ENCODE measurements at places on chromosomes 5 and 9. TPM values are rescaled to one million over a fixed set of nuclear protein-coding genes. Genes with fewer than 3 reads are reported as not detected.

SPATA31E1 gene
- not detected for total RNA-seq

DNA sequence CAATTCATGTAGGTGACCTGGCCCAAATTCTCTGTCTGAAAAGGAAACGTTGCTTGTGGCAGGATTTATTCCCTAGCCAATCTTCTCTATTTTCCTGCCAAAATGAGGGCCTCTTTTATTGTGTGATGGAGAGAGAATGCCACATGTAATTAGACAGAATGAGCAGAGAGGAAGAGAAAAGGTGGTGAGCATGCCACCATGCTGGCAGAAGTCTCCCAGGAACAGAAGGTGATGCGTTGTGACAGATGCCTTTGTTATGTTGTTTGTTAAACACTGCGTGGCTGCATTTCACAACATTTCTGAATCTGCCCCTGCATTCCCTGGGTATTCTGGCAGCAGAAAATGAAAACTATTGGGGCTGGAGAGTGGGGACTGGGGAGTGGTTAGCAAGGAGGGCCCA, 577.6 kb downstream of the TLR4 start:
- DNase-seq: no peak

DNA sequence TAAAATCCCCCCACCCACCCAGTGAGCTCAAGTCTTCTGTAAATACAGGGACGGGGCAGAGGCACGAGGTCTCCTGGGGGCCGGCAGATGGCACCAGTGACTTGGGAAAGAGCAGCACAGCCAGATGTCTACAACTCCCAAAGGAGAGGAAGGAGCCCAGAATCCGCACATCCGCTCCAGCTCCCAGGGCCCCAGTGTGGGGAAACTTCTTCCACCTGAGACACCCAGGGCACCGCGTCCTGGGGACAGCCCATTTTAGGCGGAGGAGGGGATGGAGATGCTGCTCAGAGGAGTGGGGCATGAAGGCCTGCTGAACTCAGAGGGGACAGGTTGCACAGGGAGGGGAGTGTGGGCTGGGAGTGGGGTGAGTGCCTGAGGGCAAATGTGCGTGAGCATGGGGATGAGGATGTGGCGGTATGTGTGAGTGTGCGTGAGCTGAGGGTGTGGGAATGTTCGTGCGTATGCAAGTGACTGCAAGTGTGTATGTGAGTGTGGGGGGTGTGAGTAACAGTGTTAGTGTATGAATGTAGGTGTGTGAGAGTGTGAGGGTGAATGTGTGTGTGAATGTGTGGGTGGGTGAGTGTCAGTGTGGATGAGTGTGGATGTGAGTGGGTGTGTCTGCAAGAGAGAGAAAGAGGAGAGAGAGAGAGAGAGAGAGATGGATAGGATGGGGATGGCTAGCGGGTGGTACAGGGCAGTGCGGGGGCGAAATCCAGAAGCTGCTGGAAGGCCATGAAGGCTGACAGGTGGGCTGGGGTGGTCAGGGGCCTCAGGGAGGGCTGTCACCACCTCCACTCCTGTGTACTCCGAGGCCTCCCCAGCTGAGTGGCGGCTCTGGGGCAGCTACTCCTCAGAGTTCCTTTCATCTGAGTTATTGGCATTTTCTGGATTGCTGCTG, 63.5 kb downstream of the DUSP1 start:
- peak; percentile 88 for DNase-seq

GRCh38 chr9:131642496-131643083, 97.3 kb downstream of the PRRT1B start:
- no peak for DNase-seq

GRCh38 chr9:98999152-98999525, 55.4 kb downstream of the COL15A1 start:
- DNase-seq: no peak

- DNase-seq: no peak
These were observed 1.2 kb downstream of the SURF4 start for GRCh38 chr9:133374612-133375115.

LRRC19 gene
- not detected for total RNA-seq

DNA sequence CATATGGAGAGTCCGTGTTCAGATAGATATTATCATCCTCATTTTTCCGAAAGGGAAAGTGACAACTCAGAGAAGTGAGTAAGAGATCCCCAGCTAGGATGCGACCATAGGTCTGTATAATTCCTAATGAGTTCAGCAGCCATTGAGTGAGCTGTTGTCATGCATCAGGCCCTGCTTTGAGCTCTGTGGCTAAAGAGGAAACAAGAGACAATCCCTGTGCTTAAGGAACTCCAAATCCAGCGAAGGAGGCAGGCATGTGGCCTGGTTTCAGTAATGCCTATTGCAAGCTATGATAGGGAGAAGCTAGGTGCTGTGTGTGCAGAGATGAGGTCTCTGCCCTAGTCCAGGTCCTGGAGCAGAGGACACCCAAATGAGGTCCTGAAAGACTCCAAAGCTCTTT, 192.8 kb downstream of the ACTL7B start:
- DNase-seq: no peak

DNA sequence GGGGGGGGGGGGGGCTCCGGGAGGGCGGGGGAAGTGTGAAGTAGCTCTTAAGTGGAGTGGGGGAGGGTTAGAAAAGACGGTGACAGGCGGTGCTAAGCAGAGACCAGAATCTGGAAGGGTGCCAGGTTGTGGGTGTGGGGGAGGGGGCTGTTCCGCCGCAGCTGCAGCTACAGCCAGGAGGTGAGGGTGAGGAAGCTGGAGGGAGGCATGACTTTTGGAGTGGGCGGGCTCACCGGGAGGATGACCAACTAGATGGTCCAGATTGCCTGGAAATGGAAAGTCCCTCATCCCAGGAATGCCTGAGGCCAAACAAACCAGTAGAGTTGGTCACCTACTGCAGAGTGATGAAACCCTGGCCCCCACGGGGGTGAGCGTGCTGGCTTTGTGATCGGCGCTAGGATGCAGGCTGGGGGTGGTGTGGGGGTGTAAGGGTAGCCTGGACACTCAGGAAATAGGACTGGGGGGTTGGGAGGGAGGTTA, 158.1 kb upstream of the SHB start:
- DNase-seq: peak; percentile 91

- DNase-seq: peak; percentile 22
These were observed 104.1 kb downstream of the ADAMTS2 start for GRCh38 chr5:179241175-179241574.

- DNase-seq: peak; percentile 82
These were observed at the start of gene RNF208 for GRCh38 chr9:137222190-137223077. RNF208 (minus strand) TSS chr9:137222240; CDS start chr9:137221212, 1,028 bp downstream.

GRCh38 chr5:75091597-75091996, 39.2 kb upstream of the GCNT4 start:
- DNase-seq: no peak

DNA sequence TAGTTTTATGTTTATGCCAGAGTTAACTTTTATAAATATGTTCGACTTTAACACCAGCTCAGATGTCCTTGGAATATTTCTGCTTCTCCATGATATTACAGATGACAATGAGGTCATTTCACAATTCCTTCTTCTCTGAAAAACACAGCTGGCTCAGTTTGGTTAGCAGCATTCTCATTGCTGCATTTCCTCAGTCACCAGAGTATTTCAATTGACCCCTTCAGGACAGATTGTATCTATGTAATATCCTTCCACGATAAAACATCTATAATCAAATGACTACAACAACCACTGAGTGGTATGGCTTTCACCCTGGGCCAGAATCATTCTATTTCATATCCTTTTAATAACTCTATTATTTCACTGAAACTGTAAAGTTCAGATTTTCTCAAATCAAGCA, 148.7 kb downstream of the OXCT1 start:
- no peak for DNase-seq

DNA sequence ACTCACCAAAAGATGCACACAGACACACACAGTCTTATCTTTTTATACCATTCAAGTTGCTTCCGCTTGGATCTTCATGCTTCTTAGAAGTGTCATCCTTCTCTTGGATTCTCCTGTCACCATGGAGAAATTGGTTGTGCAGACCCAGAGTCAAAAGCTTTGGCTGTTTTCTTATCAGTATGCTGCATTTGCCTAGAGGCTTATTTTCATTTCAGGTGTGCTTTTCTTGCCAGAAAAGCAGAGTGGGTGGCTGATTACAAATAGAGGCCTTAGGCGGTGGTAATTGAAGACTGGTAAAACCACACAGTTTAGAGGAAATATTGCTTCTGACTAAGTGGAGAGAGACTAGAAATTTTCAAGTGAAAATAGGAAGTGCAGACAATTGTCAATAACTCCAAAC, 70.2 kb upstream of the TLE4 start:
- no peak for DNase-seq

- no peak for DNase-seq
These were observed 374.9 kb upstream of the CLINT1 start for GRCh38 chr5:158233735-158234322.

GLDC gene
- total RNA-seq: 38.8 TPM

C1QTNF3 gene
- total RNA-seq: 3.5 TPM

DNA sequence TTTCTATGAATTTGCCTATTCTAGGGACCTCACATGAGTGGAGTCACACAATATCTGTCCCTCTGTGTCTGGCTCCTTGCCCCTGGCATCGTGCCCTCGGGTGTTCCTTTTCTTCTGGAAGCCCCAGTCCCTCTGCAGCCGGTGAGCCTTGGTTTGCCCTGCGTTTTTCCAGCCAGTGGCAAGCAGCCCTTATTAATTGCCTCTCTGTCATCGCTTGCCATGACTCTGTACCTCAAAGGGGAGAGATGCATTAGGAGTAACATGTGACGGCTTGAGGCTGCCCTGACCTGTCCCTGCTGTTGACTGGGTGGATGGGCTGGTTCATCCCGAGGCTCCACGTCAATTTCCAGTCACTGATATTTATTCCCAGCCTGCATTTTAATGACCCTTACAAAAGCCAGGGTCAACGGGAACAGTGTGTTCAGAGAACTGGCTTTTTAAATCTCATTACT, 87.3 kb downstream of the CFAP90 start:
- no peak for DNase-seq

GRCh38 chr5:177359451-177359851, 1.7 kb downstream of the RGS14 start:
- no peak for DNase-seq

DNA sequence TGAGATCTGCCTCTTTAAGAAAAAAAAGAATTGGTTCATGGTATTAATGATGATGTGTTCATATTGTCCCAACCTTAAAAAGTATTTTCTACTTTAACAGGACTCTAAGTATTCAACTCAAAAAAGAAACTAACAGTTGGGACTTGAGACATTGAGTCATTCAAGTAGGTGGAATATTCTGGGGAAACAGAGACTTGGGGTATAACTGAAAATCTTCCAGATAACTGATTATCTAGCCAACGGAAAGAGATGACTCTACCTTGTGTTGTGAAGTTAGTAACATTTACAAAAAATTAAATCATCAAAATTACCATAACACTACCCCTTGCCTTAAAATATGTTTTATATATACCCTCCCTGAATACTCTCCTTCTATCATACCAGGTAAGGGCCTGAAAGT, 19.1 kb downstream of the OXCT1 start:
- DNase-seq: no peak

DIRAS2 gene
- total RNA-seq: 0.05 TPM

NSD1 gene
- 171 TPM for total RNA-seq

CCL27 gene
- total RNA-seq: not detected

DNA sequence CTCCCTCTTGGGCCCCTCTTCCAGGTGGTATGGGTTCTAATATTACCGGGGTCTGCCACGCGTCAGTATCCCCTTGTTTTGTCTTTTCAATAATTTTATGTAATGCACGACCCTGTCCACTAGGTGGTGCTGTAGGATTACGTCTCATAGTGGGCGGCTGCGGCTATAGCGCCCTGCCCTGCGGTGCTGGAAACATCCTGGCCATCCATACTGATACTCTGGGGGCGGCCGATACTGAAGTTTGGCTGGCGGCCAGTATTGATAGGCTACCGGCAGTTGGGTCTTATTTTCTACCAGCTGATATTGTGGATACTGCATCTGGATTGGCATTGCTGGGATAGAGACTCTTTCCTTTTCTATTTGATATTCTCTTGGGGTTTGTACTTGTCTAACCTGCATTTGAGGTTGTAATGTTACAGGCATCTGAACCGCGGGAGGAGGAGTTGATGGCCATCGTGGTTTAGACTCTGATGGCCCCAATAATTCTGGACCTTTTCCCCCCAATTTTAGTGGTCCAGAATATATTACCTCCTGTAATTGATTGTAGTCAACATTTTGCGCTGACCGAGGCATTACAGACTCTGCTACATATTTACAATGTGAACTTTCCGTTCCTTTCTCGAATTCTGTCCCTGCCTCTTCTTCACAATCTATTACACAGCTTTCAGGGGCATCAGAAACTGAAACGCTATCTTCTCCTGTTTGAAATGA, 3.3 kb upstream of the TMEM141 start:
- peak; percentile 90 for DNase-seq

GRCh38 chr9:89916001-89916597, 311.3 kb downstream of the GADD45G start:
- DNase-seq: peak; percentile 75

CAMK4 gene
- total RNA-seq: 2.8 TPM

- no peak for DNase-seq
These were observed 38.4 kb downstream of the SMC5 start for GRCh38 chr9:70297141-70297540.

CATSPER3 gene
- total RNA-seq: 1.0 TPM

GRCh38 chr9:127733614-127734013, 1.5 kb downstream of the TOR2A start:
- DNase-seq: no peak

DNA sequence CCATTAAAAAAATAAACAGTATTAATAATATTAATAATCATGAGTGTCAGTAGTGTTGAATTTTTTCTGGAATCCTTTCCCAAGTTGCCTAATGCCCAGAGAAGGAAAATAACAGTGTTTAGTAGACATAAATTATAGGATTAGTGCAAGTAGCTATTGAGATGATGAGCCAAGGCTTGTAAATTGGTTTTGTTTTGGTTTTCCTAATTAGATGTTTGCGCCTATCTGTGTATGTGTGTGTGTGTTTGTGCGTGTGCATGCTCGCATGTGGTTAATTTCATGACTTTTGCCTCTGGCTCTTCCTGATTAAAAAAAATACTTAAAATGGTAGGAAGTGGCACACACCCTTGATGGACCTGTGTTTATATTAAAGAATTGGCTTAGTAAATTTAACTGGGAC, 55.4 kb downstream of the FXN start:
- no peak for DNase-seq

- no peak for DNase-seq
These were observed 110.2 kb downstream of the MLLT3 start for GRCh38 chr9:20512106-20512505.

DNA sequence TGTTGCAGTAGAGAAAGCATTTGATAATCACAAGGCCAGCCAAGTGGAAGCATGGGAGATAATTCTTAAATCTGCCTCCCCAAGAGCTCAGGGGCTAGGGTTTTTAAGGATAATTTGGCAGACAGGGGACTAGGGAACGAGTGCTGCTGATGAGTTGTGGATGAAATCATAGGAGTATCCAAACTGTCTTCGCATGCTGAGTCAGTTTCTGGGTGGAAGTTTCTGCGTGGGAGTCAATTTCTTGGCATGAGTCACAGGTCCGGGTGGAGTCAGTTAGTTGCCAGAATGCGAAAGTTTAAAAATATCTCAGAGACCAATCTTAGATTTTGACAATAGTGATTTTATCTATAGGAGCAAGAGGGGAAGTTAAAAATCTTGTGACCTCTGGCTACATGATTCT, 112.6 kb downstream of the TMC1 start:
- DNase-seq: no peak

DNA sequence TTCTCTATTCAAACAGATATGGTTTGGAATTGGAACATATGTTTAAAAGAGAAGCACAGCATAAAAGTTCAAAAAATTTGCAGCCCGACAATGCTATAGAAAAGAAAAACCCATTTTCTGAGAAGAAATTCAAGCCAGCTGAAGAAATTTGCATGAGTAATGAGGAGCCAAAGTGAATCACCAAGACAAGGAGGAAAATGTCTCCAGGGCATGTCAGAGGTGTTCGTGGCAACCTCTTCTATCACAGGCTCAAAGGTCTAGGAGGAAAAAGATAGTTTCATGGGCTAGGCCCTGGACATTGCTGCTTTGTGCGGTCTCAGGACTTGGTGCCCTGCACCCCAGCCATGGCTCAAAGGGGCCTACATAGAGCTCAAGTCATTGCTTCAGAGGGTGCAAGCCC, 134.8 kb upstream of the ADAMTS16 start:
- no peak for DNase-seq

Measured in endodermal cell (in vitro differentiated cells).